ENCODE measurements at places on chromosomes 5 and 9.

DNA sequence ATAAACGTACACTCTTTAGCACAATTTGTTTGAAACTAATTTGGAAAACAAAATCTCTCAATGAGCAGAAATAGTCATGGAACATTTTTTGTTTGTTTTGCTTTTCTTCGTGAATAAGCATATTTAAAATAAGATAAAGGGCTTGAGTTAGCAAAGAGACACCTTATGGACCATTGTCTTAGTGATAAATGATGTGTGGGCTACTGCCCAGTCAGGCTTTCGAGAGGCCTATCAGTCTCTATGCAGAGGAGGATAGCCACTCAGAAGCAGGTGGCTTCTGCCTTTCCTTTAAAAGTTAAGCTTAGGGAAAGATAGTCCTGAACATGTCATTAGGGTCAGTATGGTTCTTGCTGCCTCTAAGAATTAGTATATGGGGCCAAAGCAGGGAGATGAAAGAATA is 2.1 kb upstream of the ARL15 start:
- no peak for DNase-seq

GRCh38 chr5:67154556-67155206 is 41.9 kb downstream of the CD180 start:
- DNase-seq, result no peak

- peak; percentile 41 for DNase-seq
Measured at GRCh38 chr5:9782826-9783560, 152.8 kb upstream of the TAS2R1 start.

DNA sequence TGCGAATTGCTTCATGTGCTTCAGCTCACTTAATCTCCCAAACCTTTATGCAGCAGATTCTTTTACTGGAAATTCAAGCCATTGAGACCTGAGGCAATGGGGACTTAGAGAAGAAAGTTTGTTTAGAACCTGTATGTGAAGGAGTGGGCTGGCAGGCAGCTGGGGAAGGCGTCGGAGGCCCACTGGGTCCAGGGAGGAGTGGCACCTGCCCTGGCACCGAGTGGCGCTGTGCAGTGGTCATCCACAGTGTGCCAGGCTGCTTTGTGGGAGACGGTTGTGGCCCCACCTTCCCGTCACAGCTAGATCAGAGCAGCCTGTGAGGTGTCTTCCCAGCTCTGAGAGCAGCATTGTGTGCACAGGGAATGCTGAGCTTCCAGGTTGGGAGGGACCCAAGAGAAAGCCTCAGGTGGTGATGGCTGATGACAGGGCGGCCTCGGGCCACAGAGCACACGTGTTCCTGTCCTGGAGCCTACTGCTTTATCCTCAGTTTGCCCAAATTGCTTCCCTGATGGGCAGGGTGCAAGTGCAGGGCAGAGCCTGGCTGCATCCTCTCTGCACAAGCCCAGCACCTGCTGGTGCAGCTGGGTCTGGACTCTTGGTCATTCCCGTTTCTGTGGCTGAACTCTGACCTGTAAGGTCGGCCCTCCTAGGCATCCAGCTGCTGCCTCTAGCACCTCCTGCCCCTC is 175.2 kb downstream of the CACNA1B start:
- DNase-seq, result no peak

GRCh38 chr5:76199336-76200318 is 116.4 kb downstream of the SV2C start:
- no peak for DNase-seq

- DNase-seq, result no peak
Measured at GRCh38 chr9:121322037-121322736, 47.9 kb downstream of the STOM start.

GRCh38 chr5:83530193-83530592 is 58.6 kb downstream of the VCAN start:
- no peak for DNase-seq

DNA sequence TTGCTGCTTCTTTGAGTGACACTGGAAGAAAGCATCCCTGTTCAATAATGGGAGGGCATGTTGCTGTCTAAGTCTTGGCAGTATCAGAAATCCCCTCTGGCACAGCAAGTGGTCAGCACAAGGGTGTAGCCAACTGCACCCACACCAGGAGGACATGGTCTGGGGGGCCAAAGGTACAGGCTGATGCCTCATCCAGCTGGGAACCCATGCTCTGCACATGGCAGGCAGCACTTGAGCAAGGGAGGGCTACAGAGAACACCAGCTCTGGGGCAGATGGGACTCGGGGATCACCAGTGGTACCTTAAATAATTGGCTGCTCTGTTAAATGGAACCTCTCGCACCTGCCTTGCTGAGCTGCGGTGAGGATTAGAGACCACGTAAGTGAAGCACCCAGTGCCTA is 265.2 kb downstream of the SYK start:
- DNase-seq, result no peak

DNA sequence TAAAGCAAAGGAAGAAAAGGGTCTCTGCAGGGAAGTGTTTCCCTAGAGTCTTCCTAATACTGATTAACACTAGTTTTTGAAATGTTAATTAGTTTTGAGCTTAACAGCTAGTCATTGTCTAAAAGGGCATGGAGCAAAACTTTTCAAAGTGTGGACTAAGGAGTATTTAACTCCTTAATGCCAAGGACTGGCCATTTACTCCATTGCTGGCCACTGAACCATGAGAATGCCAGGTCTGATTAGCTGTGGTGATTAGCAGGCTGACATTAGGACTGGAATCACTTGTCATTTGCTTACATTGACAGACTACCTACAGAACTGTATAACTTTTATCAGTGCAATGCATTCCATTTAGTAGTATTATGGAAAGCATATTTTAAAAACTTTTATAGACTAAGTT is 987.0 kb downstream of the NR2F1-AS1 start:
- DNase-seq, result no peak

DNA sequence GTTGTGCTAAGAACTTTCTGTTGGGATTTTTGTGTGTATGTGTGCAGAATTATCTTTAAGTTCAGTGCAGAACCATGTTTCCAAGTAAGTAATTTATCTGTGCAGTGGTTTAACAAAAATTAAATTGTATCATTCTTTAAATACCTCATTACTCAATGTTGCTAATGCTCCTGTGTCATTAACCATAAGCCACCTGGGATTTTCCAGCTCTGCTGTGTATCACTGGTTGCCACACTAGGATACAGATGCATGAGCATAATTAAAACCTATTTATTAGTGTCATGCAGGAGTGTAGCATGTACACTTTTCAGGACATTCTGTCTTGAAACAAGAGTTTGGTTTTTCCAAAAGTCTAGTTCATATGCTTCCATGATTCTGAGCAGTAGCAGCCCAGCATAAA is 120.4 kb upstream of the PTGER4 start:
- no peak for DNase-seq

GRCh38 chr5:135951807-135952206 is 3.0 kb downstream of the LECT2 start:
- DNase-seq, result no peak

All from ELF-1 (cell line).